ENCODE measurements at places on chromosomes 1 and 21.

DNA sequence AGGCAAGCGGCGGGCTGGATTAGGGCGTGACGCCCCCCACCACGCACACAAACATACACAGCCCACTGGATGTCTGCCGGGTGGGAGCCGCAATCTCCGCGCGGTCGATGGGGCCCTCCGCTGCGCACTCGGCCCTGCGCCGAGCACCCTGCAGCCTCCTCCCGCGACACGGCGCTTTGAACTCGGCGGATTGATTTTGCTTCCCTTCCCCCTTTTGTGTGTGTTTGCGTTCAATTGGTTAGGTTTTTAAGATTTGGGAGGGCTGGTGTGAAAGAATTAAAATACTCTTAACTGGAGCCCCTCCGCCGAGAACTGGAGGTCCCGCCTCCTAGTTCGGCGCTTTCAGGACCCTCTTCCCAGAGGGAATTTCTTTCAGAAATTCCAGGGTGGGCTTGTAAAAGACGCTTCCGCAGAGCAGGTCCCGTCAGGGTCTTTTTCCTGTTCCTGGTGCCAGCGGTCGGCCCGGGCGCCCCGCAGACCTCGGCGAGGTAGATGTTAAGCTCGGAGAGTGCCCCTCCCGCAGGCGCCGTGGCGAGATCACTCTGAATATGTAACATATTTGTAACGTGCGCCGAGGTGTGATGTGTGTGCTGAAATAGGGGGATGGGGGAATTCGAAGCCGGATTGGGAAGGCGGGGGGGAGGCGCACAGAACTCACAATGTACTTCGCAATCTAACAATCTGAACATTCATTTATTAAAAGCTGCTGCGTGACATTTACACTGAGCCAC, 8.0 kb upstream of the BARHL2 start:
- no peak for DNase-seq

GRCh38 chr1:152516082-152516481, 1.8 kb downstream of the CRCT1 start:
- DNase-seq, result no peak

DNA sequence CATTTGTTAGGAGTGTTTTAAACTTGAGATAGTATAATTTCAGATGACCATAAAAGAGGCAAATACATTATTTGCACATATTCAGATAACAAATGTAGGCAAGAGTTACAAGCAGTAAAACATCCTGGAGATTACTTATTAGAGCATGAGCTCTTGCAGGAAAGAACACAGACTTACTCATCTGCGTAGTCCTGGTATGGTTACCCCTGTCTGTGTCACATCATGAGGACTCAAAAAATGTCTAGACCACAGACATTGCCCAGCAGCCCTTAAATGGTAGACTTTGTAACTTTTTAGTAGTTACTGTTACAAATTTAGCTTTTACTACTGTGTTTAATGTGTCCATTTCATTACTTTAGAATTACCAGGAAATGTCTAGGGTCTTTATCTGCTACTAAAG, 12.8 kb downstream of the CACHD1 start:
- DNase-seq, result no peak

GRCh38 chr21:38699048-38699447, 106.7 kb upstream of the ETS2 start:
- DNase-seq, result no peak

GRCh38 chr1:234433563-234434285, 45.3 kb downstream of the TARBP1 start:
- DNase-seq, result no peak

GRCh38 chr1:84539972-84540371, 33.6 kb upstream of the GNG5 start:
- DNase-seq, result no peak

- DNase-seq, result no peak
Measured at GRCh38 chr1:95953015-95953414, 719.0 kb downstream of the RWDD3 start.

DNA sequence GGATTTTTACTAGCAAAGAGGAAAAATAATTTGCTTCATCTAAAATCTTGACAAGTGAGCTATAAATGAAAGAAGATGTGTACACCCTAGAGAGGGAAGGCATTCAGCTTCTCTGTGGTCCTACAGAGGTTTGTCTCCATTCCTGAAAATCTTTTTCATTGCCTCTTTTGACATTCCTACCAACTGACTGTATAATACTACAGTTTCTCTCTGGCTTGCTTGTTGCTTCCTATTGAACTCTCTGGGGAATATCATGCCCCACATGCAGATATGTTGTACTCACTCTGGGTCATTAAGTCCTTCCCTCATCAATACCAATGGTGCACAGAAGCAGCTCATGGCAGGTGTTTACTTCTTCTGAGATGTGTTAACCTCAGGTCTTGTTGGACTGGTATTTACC, 371.2 kb upstream of the PLXNA2 start:
- DNase-seq, result no peak

DNA sequence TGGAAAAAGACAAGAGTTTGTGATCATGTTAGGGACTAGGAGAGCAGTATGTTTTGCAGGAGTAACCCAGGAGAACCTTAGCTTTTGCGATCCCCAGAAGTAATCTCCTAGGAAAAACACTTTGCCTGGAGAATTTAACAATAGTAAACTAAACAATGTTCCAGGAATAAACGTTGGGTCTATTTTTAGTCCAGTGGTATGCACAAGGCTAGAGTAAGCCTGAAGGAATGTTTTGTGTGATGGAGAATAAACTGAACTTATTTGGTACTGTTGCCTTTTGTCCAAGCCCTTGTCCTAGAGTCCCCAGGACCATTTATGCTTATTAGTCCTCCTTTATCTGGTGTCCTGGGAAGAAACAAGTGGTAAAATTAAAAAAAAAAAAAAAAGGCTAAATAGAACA, 28.7 kb upstream of the RGS5 start:
- DNase-seq, result no peak

DNA sequence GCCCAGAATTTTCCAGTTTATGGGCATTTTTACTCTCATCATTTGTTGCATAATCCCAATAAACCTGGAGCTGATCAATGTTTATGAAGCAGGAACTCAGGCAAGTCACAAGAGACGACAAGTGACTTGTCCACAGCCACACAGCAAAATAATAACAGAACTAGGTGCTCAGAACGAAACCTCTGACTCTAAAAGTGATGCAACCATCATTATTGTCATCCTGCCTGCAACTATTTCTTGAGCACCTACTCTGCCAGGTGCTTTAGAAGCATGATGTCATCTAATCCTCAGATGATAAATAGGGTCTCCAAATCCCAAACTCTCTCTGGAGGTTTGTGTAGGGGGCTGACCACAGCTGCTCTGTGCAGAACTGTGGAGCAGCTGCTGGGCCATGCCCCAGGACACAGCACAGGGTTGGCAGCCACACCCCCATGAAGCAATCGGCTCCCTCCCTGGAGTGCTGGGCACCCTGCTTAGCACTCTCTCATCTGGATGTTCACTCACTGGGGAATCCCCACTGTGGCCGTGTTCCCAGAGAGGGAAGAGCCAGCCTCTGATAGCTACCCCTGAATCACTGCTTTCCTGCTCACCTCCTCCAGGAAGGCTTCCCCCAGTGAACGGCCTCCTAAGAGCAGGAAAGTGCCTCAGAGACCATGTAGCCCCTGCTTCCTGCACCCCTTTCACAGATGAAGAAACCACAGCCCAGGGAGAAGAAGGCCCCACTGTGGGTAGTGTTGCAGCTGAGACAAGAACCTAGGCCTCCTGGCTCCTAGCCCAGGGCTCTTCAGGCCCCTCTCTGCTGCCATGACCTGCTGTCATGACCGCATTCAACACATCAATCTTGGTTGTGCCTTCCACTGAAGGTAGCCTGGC, 2.1 kb downstream of the TTC22 start:
- no peak for DNase-seq

- DNase-seq, result no peak
Measured at GRCh38 chr21:36035381-36035791, 24.9 kb downstream of the SETD4 start.

DNA sequence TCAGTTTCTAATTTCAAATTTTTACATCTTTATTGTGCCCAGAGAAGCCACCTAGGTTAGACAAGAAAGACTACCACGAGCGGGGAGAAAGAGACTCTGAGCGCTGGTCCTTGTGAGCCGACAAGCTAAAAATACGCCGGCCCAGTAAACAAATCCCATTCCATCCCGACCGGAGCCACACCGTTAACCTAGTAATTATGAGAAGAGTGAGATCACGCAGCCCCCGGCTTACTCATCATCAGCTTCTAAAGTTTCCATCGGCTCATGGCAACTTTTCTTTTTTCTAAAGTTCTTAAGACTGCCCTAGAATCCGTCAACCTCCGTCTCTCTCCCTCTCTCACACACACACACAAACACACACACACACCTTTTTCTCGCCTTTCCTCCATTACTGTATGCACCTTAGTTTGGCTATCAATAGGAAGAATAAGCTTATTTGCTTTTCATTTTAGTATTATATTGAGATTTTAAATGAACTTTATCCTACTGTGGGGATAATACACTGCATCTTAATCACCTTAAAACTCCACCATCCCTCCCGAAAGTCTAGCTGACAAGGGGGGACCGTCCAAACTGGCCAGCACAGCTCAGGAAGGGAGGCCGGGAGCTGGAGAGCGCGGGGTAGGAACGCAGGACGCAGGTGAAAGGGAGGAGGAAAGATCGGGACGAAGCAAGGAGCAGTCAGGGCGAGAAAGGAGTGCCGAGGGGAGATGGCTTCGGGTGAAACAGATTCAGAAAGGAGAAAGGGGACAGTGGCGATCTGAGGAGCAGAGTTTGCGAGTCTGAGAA, 728 bp downstream of the OTUD7B start:
- no peak for DNase-seq

GRCh38 chr1:162004441-162004950, 19.2 kb downstream of the OLFML2B start:
- DNase-seq, result no peak

DNA sequence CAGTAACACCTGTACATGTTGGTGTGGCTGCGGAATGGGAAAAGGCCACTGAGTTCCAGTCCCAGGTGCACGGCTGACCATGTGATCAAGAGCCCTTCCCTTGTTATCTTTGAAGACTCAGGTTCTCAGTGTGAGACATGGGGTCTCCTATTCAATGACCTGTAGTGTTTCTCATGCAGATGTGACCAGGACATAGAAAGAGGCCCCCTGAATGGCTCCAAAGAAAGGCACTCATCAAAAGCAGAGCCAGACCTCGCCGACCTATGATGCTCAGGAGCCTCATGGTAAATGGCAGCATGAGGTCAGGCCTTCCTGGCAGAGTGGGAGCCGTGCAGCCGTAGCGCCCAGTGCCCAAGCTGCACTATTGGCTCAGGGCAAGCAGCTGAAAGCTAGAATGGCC, 42.3 kb upstream of the HAO2 start:
- no peak for DNase-seq

DNA sequence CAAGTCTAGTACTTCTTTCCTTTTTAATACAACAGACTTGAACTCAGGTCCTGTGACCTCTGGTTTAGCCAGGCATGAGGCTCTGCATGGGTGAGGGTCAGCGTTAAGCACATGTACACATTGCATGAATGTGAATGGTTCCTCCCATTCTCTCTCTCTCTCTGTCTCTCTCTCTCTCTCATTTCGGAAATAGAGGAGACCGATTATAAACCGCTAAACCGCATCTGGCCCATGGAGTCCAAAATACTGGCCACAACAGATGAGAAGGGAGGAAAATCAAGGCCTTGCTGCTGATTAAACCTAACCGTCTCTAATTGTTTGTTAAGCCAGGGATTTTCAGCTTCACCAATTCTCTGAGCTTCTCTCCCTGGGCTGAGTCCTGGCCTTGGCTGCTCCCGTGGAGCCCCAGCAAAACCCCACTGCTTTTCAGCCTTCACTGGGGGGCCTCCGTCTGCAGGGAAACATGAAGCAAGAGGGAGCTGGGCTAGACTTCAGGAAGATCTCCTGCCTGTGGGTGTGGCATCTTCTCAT, 6.6 kb downstream of the RSPO1 start:
- DNase-seq, result no peak

- no peak for DNase-seq
Measured at GRCh38 chr1:99992044-99992722, 22.4 kb downstream of the SLC35A3 start.

GRCh38 chr1:58576727-58577653, at the start of gene TACSTD2:
TSS of gene TACSTD2 (minus strand) at chr1:58577252. CDS start at chr1:58577156, 96 bp downstream.
- no peak for DNase-seq

DNA sequence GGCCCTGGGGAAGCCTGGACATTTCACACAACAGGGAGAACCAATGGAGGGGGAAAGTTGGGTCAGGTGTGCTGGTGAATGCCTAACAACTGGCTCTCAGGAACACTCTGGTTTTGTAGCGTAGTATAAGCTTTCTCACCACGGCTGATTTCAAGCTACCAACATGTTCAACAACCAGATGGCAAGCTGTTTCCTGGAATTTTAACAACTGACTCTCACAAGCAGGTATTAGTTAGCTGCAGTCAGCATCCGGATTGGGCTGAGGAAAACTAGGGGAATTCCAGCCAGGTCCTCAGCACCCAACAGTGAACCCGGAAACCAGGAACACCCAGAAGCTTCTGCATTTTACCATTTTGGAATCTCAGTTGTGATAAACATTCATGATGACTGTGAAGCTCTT, 162.3 kb upstream of the CAMK1G start:
- no peak for DNase-seq

- DNase-seq, result no peak
Measured at GRCh38 chr1:241998412-241998921, 431 bp downstream of the MAP1LC3C start.

- no peak for DNase-seq
Measured at GRCh38 chr1:20921285-20921684, 134.2 kb upstream of the HP1BP3 start.

DNA sequence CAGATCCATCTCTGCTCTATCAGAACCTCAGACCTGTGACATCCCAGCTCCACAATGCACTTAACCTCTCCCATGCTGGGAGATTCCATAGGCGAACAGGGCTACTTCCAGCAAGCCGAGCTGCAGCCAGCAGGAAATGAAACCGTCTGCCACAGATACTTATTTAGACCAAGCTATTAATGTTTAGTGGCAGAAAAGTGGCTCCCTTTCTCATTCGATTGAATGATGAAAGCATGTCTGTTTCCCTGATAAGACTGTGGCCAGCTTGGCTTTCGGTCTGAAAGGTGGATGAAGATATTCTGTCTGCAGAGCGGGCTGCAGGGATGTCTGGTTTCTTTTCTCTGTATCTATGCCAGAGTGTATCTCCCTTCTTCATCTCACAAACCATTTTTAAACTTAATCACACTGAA, 146.4 kb downstream of the GREM2 start:
- no peak for DNase-seq

DNA sequence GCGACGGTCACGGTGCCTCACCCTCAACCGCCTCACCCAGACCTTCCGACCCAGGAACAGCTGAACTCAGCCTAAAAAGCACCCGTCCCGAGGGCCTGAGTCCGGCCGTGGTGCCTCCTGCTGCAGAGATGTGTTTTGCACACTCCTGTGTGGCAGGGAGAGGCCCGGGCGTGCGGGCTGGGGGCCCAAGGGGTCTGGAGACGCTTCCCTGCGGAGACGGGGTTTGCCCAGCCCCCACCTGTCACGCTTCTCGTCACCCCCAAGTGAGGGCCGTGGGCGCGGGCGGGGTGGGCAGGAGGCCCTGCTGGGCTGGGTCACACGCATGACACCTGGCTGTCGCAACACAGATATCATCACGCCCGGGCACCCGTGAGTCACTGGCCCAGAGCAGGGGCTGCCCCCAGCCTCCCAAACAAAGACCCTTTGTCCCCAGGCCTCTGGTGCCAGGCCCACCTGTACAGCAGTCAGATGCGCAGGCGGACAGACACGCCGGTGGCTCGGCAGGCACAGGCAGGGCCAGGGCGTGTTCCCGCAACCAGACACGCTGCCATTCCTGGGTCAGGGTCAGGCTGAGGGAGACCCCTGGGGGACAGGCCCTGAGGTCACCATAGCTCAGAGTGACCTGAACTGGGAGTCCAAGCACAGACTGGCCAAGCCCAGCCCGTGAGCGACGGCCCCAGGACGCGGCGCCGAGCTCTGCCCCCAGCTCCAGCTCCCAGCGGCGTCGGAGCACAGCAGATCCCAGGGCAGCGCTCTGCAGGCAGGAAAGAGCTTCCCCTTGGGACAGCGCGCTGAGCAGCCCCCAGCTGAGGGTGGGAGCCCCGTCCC, 6.1 kb downstream of the B3GALT6 start:
- no peak for DNase-seq

Data from C1 segment of cervical spinal cord (tissue), 14 donors.